Right ventricle myocardium inferior (tissue), 1 donor: ENCODE measurements at places on chromosomes 12 and 14. TPM values are rescaled to one million over a fixed set of nuclear protein-coding genes. Genes with fewer than 3 reads are reported as not detected.

GRCh38 chr12:88435334-88436076, 144.8 kb downstream of the KITLG start:
- no peak for DNase-seq

- DNase-seq, result no peak
Measured at GRCh38 chr12:68063900-68064590, 74.8 kb downstream of the IFNG-AS1 start.

Gene SUPT16H
- total RNA-seq, result 26.0 TPM

GRCh38 chr12:56297400-56297799, 2.7 kb downstream of the CS start:
- DNase-seq, result no peak

DNA sequence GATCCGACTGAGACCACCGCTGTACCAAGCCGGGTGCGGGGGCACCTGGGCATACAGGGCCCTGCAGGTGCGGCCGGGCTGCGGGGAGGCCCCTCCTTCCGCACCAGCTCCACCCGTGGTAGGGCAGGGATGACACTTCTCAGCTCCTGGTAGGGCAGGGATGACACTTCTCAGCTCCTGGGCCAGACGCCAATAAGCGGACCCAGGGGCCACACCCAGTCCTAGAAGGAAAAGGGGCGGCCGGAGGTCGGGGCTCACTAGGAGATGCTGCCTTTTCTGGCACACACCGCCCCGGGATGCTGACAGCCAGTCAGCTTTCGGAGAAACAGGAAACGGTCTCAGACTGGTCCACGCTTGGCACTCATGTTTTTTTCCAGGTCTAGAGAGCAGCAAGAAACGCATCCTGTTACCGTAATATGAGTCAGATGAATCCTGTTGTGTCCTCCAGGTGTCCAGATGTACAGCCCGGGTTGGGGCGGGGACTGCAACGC, 34.8 kb downstream of the NFKBIA start:
- no peak for DNase-seq

DNA sequence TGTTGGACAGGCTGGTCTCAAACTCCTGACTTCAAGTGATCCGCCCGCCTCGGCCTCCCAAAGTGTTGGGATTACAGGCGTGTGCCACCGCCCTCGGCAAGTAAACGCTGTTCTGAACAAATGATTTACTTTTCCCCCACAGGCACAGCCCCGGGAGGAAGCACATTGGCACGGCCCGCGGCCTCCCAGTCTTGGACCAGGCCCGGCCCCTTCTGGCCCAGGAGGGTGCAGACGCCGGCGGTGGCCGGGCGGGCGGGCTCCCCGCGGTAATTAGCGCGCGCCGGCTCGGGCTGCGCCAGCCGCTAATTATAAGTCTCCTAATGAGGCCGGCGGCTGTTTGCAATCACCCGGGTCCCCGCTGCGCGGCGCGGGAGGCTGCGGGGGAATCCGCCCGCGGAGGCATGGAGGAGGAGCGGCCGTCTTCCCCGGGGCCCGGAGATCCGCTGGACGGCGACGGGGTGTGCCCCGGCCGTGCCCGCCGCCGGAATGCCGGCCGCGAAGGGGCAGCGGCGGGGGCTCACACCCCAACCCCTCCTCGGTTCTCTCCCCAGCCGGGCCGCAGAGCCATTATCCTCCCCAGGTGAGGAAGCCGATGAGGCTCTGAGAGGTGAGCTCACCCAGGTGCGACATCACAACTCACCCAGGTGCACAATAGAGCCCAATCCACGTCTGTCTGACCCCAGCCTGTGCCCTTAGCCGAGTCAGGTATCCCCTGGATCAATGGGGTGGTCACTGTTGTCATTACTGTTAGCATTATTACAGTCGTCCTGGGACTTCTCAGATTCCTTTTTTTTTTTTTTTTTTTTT, 3.3 kb upstream of the POP5 start:
- DNase-seq, result peak; percentile 82

Gene TAS2R46
- total RNA-seq, result 0.43 TPM

Gene GIT2
- 47.1 TPM for total RNA-seq

Gene CARMIL3
- 0.08 TPM for total RNA-seq

DNA sequence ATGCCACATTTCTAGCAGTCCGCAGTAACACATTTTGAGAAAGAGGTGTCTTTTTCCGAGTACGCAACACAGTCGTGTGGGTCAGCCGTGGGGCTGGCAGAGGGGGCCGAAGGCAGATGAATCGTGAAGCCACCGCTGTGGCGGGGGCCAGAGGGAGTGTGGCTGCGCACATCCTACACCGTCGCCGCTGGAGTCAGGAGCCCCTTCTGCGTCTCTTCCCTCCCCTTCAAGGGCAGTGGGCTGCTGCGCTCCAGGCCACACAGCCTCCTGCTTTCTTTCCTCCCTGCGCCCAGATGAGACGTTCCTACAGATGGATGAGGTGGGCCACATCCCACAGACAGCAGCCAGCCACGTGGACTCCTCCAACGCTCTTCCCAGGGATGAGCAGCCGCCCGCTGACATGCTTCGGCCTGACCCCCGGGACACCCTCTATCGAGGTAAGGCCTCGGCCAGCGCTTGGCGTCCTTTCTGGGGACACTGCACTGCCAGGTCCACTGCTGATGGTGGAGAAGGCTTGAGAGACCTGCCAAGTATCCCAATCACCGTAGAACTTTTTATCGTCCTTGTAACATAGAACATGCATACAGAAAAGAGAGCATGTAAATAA, 89.8 kb downstream of the B4GALNT3 start:
- DNase-seq, result no peak

DNA sequence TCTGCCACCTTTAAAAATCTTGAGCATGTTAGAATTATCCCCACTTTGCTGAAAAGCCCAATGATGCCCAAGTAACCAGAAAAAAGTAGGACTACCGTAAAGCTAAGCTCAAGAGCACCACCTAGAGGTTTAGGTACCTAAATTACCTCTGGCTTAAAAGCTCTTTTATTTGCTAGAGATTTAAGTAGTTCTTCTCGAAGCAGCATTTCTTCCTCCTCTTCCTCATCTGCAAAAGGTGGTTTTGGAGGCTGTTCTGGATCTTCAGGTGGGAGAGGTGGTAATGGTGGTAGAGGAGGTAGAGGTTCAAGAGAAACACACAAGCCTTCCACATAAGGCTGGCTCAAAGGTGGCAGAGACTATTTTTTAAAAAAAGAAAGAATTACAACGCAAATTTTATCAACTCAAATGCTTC, 26.9 kb downstream of the ZFC3H1 start:
- DNase-seq, result no peak

Gene OTX2
- not detected for total RNA-seq

Gene TRHDE
- 1.3 TPM for total RNA-seq

DNA sequence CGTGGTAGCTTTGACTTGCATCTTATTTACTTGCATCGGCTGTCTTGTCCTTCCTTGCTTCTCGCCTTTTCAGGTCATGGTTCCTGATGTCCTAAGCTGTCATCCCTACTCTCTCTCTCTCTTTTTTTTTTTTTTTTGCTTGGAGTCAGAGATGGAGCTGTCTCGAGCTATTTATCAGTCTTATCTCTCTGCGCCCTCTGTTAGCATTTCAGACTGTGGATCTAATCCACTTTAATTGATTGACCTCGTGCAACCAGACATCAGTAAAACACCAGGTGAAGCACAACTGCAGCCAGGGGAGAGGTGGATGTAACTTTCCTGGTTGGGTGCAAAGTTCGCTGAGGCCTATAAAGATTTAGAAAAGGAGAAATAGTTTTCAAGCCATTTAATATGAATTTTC, 554.8 kb downstream of the DIO2 start:
- DNase-seq, result no peak

Gene ARHGAP5
- 210 TPM for total RNA-seq

- DNase-seq, result no peak
Measured at GRCh38 chr12:58877243-58877743, 43.0 kb downstream of the LRIG3 start.

Gene SYCP3
- not detected for total RNA-seq

DNA sequence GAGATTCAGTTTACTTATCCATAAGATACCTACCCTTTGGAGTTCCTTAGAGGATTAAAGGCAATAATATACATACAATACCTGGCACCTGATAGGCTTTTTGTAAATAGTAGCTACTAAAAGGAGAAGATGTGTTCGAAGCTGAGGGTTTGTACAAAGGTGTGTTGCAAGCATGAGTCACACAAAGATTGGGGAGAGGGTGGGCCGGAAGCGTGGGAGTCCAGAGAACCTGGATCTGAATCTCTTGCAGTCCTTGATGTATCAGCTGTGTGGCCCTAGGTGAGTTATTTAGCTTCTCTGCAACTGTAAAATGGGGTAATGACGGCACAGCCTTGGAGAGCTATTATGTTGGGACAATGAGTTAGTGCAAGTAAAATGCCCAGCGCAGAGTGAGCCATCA, 61.6 kb upstream of the PSMC1 start:
- DNase-seq, result no peak

DNA sequence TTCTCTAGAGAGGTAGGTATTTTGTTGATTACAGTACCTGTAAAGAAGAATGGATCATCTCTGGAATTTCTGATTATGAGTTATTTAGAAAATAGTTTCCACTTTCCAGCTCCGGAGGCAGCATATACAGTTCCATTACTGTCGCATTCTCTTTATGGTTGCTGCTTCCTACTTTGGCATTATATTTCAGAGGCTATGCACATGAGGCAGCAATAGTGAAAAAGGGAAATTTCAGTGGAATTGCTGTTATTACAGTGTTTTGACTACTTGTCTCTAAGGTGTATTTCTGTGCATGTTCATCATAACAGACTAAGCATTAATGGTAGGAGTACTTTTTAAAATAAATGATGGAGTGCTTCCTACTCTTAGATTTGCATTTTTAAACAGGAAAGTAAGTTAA, 10.2 kb downstream of the GNG2 start:
- no peak for DNase-seq

GRCh38 chr12:97211416-97211930, 251.1 kb upstream of the RMST start:
- no peak for DNase-seq
